Astrocyte of the cerebellum (primary cell): ENCODE measurements at places on chromosomes 7 and 10.

GRCh38 chr7:123580406-123581161 is 21.0 kb upstream of the ASB15 start:
- DNase-seq: peak; percentile 27

DNA sequence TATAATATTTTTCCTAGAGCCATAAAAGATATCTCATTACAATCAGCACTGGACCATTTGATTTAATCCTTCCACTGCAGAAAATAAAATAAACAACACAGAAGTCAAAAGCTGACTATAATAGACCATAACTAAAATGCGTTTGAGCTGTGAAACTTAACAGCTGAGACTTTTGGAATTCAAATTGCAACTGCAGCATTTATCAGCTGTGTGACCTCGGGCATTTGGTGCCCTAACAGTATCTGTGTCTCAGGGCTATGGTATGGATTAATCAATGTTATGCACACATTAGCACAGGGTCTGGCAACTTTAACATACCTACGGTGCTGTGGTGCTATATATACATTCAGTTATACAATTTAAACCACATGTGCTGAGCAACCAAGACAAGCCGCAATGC is 160.1 kb downstream of the COL28A1 start:
- DNase-seq: no peak

GRCh38 chr7:55005241-55005851 is 13.5 kb upstream of the EGFR start:
- DNase-seq: no peak

- DNase-seq: no peak
Measured at GRCh38 chr7:129958643-129959470, 6.1 kb upstream of the UBE2H start.

- no peak for DNase-seq
Measured at GRCh38 chr7:80842022-80842790, 76.6 kb downstream of the SEMA3C start.

- DNase-seq: no peak
Measured at GRCh38 chr7:115216652-115217051, 294.8 kb downstream of the MDFIC start.
